ENCODE measurements at places on chromosomes 7 and 10.

DNA sequence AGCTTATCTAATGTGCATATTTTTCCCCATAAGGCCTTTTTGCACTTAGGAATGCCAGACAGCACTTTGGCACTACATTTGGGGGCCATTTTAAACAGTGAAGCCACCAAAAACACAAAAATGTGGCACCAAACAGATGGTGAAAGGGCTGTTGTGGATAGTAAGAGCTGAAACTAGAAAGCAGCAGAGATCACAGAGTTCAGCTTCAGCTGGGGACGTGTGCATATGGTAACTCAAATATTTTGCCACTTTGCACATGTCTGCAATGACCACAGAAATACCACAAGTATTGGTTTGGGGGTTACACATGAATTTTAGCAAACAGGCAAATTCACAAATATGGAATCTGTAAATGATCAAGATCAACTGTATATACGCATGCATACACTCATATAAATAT is 72.8 kb downstream of the PODXL start:
- DNase-seq = no peak

GRCh38 chr7:30253796-30254165 is 30.6 kb upstream of the ZNRF2 start:
- no peak for DNase-seq

DNA sequence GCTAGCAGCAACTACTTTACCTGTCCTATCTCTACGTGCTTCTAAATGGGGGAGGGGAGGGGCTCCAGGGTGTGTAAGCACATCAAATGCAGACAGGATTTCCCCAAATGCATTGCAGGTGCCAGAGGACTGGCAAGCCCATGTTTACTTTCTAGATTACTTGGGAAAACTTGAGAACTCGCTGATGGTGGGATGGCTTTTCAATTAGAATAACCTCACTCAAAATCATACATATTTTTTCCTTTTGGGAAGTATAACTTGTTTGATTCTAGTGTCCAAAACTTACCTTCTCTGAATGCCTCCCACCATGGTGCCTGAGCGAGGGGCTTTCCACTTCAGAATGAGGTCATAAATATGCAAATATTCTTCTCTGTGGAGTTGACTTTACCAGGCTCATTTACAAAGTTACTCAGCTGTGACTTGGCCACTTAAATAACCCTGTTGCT is 191.3 kb upstream of the RHOBTB1 start:
- no peak for DNase-seq

DNA sequence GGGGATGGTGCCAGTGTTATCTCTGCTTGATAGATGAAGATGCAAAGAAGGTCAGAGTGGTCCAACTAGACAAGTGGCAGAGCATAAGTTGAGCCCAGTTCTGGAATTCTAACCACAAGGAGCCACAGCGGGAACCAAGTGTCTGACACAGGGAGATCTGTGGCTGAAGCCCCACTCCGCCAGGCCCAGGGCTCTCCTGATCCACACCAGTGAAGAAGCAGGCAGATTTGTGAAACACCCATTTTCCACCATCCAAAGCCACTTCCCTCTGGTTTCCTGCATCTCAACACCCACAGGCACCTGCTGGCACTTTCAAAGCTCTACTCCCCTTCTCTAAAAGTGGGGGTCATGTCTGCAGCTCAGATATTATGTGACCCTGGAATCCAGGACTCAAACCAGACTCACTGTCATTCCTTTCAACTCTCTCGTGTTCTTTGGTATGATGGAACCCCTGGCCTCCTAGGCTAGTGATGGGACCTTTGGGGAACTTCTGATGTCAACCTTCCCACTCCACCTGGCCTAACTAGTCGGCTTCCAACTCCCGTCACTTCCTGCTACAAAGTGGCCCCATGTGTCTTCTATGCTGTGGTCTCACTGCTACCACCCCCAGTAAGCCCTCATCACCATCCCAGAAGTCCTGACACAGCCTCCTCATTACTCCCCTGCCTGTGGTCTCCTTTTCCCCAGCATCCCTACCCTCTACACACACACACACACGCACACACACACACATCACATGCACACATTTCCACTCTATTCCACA is 177.6 kb downstream of the GRID1 start:
- DNase-seq = no peak

GRCh38 chr7:84247591-84247990 is 53.0 kb upstream of the SEMA3A start:
- peak; percentile 30 for DNase-seq

DNA sequence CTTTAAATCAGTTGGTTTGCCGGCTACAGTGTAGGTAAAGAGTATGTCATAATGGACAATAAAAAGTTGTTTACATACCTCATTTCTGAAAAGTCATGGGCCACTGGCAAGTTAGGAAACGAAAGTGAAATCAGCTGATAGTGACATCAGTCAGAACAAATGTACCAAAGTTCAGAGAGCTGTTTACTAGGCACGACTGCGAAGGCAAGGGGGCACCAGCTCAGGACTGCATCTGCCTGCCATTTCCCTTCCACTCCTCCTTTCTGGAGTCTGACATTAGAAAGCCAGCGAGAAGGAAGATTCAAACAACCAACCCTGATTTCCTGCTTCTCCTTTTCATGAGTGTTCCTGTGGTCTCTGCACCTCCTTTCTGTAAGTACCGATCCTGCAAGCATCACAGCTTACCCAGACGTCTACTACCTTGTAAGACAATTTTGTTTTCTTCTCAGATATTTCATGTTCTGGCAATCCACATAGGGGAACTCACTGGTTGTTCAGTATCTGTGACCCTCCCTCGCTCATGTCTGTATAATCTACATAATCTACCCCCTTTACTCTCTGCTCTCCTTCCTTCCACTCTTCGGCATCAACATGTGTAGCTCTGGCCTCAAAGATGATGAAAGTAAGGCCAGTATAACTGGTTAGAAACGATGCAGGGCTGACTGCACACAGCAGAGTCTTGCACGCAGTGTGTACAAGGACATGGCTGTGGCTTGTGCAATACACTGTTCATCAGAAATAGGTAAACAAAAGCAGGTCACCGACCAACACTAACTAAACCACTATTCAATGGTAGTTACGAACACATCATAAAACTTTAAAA is at the start of gene TMEM140:
TSS of gene TMEM140 (plus strand) at position 174 of the 823 bp plus-strand sequence. CDS start 16,370 bp downstream, outside the sequence.
- peak; percentile 70 for DNase-seq

DNA sequence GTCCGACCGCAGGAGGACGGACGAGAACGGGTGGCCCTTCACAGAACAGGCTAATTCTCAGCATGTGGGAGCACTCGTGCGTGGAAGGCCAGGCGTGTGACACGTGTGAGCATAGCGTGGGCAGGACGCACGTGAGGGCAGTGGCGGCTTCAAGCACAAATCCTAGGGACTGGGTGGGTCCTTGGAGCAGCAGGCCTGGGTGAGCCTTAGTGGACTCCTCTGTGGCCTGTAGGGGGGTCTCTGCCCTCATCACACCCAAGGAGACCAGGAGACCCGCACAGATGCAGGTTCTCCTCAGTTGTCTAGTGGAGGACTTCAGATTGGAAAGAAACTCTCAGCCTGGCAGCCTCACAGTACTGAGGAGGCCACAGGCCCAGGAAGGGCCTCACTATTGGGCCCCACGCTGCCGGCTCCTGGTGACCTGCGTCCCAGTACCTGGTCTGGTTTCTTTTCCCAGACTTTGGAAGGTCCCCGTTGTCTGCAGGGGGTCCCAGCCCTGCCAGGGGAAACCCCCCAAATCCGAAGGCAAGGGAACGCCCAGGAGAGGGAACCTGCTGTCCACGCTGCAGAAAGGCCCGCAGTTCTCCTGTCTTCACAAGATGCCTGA is 49.1 kb upstream of the FAM20C start:
- no peak for DNase-seq

GRCh38 chr10:43998021-43998809 is 349.5 kb upstream of the ZNF32 start:
- peak; percentile 54 for DNase-seq

- DNase-seq = no peak
These were observed 70.0 kb downstream of the WAPL start for GRCh38 chr10:86451604-86451960.

DNA sequence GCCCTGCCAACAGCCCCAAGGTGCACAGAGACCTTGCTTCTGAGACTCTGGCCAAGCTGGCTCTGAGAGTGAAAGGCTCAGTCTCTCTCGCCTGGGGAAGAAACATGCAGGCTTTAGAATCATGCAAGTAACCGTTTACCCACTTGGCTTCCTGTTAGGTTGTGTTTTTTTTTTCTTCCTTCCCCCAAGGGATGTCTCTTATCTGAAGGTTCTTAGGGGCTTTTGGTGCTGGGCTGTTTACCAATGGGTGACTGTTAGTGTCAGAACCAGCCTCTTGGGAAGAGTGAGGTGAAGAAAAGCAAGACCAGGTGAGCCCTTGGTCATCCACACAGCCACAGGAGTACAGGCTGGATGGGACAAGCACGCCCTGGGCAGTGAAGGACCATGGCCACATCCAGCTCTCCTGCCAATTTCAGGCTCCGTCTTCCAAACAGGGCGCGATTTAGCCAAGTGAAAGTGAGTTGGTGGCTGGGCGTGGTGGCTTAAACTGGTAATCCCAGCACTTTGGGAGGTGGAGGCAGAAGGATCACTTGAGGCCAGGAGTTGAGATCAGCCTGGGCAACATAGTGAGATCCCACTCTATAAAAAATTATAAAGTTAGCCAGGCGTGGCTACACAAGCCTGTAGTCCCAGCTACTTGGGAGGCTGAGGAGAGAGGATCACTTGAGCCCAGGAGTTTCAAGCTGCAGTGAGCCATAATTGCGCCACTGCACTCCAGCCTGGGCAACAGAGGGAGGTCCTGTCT is 76.3 kb upstream of the CUX1 start:
- no peak for DNase-seq

DNA sequence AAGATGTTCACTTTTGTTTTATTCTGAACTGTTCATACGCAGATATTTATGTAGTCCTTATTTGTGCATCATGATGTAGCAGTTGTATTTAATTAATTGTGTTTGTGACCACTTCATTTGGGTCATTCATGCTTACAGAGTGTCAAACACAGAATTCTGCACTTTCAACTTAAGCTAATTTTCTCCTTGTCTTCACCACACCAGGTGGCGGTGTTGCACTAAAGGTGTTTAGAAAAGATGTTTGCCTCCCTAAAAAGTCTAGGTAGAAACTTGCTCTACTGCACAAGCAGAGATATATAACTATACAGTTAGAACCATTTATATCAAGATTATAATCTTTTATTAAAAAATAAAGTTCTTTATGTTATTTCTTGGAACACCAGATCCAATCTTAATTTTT is 1.3 kb upstream of the TAS2R38 start:
- DNase-seq = peak; percentile 36

DNA sequence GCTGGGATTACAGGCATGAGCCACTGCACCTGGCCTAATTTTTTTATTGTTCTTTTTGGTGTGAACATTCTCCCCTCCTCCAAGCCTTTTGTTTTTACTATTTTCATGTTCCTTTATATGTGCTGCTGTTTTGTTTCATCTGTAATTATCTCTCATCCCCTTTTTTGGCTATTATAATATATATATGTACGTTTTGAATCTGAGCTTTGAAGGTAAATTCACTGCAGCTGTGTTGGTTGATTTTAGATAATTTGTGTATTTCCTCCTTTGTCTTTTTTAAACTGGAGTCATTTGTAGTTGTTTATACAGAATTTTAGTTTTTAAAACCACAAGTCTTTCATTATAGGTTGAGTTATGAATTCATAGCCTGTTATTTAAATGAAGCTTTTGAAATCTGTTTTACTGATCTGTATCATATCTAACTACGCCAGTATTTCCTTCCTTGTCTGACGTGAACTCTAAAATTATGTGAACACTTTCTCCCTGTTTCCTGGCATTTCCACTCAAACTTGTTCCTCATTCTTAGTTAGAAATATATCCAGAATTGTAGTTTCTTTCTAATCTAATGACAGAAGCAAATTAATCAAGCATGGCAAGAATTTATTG is 54.9 kb downstream of the PTEN start:
- DNase-seq = no peak

DNA sequence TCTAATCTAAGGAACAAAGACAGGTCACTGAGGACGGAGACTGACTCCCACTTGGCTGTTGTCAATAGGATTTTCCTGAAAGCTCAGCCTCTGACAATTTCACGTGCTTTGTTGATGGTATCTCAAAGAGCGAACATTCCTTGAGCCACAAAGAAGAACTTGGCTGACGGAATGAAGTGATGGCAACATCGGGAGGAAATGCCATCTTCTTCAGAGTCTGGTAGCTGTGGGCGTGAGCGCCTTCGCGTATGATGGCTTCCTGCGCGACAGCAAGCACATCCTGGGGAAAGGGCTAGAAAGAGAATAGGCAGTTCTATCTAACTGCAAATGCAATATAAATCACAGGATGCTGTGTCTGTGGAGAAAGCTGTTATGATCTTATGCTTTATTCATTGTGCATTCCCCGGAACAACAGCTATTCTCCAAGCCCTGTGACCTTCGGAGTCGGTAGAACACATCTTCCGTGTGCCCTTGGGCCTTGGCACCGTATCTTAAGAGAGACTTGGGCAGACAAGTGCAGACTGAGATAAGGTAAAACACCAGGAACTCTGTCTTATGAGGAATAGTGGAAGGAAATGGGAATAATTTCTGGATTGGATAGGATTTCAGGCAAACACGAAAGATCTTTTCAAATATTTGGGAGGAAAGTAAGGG is 19.6 kb upstream of the GTPBP4 start:
- no peak for DNase-seq

All from SW480 (cell line).